ENCODE measurements at places on chromosomes 3 and 15.

DNA sequence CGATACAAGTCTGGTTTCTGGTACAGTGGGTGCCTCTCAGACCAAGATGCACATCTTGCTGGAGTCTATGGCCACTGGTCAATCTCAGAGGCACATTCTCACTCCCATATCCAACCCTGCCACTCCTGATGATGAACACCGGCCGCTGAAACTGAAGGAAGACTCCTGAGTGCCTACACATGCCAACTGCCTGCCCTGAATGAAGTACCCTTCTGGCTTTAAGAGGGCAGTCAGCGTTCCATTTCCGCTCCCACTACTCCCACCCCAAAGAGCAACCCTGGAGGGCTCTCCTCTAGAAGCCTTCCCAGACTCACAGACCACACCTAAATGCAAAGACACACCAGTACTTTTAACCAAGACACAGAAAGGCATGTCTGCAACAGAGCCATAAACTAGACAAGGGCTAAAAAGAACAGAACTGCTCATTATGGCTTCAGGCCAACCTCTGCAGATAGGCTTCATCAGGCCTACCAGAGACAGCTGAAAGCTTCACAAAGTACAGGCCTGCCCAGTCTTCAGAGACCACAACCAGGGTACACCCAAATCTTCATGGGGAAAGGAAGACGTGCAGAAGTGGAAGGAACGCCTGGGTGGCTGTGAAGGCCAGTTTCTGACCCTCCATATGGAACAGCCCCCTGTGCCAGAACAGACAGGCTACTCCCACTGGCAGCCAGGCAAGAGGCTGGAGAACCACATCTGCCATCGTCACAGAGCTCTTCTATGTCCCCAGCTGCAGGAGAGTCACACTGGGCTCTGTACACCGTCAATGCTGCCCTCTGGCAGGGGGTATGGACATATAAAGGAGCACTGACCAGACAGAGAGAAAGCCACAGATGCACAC is 14.3 kb downstream of the ANP32A start:
- no peak for DNase-seq

DNA sequence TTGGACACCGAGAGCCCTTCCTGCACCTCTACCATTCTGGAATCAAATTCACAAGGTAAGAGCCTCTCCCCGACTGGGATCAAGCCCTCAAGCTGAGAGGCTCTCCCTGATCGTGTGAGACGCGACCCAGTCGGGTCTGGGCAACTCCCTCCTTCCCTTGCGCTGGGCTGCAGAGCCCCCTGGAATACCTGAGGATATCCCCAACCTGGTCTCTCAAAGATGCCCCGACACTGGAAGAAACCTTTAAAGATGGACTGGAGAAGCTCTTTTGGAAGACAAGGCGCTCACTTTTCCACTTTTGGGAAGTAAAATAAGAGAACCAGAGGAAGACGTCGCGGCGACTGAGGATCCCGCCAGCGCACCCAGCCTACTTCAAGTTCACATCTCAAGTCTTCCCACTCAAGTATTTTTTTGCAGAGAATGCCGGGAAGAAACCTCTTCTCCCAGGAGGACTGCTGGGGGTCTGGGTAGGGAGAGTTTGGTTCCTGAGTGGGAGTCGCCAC is 33.8 kb downstream of the ZIC4 start:
- DNase-seq = no peak

DNA sequence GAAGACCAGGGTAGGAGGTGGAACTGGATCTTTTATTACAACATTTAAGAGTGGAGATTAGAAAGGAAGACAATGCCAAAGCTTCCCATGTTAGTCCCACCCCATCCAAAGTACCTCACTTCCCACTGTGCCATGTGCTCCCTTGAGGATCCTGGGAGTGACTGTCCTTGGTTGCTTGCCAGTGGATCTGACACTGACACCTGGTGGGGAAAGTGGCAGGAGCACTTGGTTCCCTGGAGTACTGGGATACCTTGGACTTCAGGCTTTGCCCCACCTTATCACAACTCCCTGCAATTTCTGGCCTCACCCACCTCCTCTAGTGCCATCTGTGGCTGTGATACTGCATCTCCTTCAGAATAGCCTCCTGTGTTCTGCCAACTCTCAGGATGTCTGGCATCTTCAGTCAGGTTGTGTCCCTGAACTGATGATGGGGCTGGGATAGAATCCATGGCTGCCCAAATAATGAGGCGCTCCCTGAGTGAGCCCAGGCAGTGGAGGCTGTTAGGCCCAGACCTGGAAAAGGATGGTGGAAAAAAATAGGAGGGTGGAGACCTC is 1.3 kb downstream of the ELL3 start:
- DNase-seq = no peak

- DNase-seq = no peak
These were observed 323.6 kb upstream of the CTDSPL start for GRCh38 chr3:37537914-37538691.

GRCh38 chr3:135897715-135898114 is 67.8 kb upstream of the PPP2R3A start:
- no peak for DNase-seq

GRCh38 chr3:40162616-40163015 is 146.9 kb upstream of the EIF1B start:
- DNase-seq = no peak

DNA sequence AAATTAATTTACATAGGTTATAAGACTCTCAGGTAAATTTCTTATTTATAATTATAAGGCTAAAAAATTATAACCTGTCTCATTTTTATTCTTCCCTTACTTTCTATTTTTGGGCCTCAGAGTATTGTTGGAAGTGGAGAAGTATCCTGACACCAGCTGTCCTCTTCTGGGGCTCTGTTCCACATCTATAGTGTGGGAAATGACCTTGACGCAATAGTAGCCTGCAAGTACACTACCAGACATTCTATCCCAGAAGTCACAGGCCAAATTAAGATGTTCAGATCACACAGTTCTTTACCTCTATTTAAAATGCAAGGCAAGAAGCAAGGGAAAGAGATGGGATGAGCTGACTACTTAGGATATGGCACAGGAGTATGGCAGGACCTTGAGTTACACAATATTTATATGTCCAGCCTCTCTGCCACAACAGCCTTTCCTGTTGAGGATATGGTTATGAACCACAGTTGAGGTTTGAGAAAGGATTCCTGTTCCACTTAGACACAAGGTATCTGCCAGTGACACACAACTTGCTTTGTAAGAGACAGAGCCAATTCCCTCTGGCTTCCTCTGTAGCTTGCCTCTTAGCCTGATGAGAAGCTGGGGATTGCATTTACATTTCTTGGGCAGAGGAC is 158.0 kb upstream of the IL12A start:
- DNase-seq = no peak
